ENCODE measurements at places on chromosomes 3 and 15.
A peak's percentile ranks its signal among the peaks of the same experiment; 100 is the strongest.

DNA sequence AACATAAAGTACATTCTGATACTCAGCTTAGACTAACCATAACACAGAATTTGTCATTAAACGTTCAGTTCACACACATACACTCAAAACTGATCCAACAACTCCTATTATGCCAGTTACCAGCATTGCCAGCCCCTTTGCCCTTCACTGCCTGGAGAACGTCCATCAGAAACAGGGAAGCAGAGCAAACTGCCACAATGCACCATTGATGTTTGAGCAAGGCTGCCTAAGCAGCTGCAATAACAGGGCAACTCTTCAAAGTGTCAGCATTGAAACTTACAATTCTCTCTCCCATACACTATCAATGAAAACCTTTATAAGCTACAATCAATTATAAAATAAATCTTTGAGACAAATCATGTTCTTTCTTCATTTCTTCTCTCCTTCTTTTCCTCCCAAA is 85.1 kb downstream of the ZBTB20 start:
- DNase-seq: peak; percentile 19

DNA sequence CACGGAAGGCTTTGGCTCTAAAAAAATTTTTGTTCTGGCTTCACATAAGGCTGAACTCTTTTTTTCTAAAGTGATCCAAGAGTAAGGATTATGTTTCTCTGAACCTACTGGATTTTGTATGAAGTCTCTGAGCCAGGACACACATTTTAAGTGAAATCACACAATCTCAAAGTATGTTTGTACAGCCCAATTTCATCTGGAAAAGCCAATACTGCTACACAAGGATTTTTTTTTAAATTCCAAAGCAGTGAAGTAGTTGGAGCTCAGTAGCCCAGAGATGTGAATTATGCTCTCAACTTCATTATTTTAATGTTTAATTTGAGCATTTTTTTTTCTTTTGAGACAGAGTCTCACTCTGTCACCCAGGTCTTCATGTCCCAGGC is 243.9 kb downstream of the FAM43A start:
- DNase-seq: no peak

DNA sequence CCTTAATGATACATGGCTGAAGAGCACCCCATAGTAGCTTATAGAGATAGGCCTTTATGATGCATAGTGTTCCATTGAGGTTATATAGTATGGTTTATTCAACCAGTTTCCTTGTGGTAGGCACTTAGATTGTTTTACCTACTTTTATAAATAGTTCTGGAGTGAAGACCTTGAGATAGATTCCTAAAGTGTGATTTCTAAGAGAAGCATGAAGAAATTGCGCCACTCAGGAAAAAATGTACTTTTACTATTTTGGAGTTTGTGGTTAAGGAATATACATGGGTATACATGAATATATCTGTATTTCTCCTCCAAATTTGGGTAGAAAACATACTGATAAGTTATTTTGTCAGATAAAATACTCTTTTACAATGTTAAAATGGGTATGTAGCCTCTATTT is 70.5 kb downstream of the CHD2 start:
- no peak for DNase-seq

- no peak for DNase-seq
Measured at GRCh38 chr15:101498717-101499480, 9.4 kb upstream of the PCSK6 start.

- no peak for DNase-seq
Measured at GRCh38 chr15:101019366-101019896, 100.3 kb downstream of the LRRK1 start.

- no peak for DNase-seq
Measured at GRCh38 chr3:59839283-59839682, 789.5 kb upstream of the CFAP20DC start.

GRCh38 chr15:94804613-94805012 is 573.3 kb downstream of the MCTP2 start:
- DNase-seq: no peak

DNA sequence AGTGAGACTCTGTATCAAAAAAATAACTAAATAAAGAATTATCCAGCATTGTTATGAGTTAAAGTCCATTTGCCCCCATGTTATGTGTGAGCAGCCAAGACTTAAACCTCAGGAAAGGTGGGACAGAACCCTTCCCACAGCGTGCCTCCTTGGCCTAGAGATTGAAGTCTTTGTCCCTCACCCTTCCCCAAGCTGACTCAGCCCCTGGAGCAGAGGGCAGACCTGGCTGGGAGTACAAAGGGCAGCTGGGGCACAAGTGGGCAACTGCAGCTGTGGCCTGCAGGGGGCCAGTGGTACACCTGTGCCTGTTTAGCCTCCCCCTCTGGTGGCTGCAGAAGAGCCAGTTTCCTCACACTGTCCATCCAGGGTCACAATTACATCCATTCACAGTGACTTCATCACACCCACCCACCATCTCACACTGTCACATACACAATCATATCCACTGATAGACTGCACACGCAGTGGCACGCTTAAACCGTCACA is 940 bp upstream of the ACY1 start:
- DNase-seq: no peak

- no peak for DNase-seq
Measured at GRCh38 chr3:154734468-154734867, 304.5 kb upstream of the GPR149 start.

DNA sequence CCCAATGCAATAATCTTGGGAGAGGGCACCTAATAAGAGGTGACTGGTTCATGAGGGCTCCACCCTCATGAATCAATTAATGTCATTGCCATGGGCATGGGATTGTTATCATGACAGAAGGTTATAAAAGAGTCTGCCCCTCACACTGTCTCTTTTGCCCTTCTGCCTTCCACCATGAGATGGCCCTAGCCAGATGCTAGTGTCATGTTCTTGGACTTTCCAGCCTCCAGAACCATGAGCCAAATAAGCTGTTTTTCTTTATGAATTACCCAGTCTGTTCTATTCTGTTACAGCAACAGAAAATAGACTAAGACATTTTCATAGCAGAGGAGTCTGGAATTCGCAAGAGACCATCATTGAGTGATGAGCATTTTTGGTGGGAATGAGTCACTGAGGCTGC is 16.0 kb upstream of the RAD18 start:
- DNase-seq: no peak

DNA sequence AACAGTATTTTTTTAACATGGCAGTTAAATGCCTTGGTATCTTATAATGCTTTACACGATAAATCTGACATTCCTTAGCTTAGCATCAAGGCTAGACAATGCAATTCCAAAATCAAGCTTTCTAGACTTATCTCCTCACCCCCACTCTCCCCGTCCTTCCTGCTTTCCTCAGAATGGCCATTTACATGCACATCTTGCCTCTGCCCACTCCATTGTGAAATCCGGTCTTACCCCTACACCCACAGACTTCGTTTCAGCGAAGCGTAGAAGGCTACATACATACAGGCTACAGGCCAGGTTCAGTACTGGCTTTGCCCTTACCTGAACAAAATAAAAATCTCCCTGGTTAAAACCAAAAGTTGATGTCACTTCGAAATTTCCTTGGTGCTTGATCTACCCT is 58.6 kb upstream of the SLC12A8 start:
- no peak for DNase-seq

DNA sequence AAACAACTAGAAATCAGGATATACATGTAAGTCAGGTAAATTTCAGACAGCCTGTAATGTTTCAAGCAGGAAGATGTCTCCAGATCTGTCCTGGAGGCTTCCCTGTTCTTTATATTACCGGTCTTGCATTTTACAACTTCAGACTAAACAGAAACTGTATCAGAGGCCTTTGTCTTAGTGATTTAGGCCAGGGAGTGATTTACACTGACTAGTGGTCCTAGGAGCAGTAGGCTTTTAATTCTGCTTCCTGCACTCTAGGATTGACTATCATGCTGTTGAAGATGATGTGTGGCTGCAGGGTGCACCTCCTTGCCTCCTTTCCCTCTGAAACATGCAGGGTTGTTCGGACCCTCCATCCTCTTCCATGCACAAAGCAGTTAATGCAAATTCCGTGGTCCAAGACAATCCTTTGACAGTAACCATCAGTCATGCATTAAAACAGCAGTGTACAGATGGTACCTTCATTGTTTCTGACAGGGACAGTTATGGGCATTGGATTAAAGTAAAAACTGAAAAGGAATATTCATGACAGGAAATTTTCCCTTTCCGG is 27.6 kb downstream of the CHRNA7 start:
- DNase-seq: no peak

GRCh38 chr3:50671331-50671730 is 3.4 kb upstream of the DOCK3 start:
- no peak for DNase-seq

DNA sequence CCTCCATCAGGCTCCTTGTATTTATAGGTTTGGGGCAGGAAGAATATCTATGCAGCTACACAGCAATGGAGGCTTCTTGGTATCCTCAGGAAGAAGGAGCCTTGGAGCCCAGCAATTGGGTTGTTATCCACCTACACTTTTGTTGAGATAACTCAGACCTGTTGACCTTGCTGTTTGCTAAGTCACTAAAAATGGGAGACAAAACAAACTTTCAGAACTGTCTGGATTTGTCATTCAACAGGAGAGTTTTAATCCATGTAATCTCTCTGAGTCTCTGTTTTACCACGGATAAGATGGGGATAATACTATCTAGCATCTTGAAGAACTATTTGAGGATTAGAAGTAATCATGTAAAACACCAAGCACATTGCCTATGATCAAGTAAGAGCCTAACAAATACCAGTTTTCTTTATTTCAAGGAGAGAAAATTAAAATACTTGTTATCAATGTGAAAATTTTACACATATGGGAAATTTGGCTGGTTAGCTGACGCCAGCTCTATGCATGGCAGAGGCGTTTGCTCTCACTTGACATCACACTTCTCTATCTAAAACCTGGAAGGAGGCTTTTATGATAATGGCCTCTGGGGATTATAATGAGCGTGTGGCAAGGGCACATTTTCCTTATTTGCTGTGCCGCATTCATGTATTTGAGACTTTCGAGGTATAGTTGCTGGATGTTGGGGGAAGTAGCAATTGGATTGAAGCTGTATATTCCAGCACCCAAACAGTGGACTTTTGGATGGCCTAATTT is 215.6 kb downstream of the PDCD6IP start:
- peak; percentile 20 for DNase-seq

DNA sequence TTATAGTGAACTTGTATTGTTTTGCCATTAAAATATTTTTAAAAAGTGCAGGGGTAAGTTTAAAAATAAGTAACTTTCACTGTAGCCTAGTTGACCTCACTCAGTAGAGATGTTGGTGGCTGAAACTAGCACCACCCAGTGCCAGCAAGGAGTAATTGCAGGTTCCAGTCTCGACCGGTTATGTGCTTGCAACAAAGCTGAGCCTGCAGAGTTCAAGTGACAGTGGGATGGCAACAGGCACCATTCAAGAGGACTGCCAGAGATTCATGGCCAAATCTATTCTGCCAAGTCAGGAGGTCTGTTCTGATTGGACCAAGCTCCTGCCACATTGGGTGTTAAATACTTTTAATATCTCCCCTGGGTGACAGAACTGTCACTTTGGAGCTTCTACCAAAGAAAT is 2.7 kb downstream of the ADAMTS7 start:
- DNase-seq: peak; percentile 31

GRCh38 chr3:192930577-192930976 is 12.9 kb upstream of the MB21D2 start:
- no peak for DNase-seq

DNA sequence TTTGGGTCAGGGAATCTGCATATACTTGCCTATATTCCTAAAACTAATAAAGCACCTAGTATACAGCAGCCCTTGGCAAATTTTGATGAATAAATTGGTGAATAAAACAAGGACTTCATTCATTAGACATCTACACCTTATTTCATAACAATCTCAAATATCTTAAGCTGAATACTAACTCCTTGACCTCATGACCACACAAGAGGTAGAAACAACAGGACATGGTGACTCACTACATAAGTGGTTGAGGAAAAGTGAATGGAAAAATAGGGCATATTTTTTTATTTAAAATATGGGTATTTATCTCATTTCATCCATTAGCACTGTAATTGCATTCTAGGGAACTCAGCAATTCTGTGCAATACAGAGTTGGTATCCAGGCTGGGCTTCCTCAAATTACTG is 7.8 kb upstream of the STAC start:
- no peak for DNase-seq

DNA sequence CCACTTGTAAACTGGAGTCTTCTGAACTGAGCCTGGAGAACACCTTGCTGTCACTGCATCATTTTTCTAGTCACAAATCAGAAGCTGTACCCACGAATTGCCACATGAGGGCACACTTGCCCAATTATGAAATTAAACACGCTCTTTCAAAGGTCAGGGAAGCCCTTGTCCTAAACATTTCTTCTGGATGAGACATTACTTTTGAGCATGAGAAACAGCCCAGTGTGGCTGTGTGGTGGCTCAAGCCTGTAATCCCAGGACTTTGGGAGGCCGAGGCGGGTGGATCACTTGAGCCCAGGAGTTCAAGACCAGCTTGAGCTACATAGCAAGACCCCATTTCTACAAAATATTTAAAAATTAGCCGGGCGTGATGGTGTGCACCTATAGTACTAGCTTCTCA is 27.5 kb upstream of the CFAP161 start:
- peak; percentile 89 for DNase-seq

Data from eye (tissue), 1 donor.